Fibroblast of upper back skin (primary cell): ENCODE measurements at places on chromosomes 7 and 10.
A peak's percentile ranks its signal among the peaks of the same experiment; 100 is the strongest.

GRCh38 chr10:114703377-114704107 is 45.5 kb upstream of the ABLIM1 start:
- DNase-seq, result peak; percentile 48

- no peak for DNase-seq
These were observed 29.7 kb downstream of the NUP42 start for GRCh38 chr7:23211589-23211988.

- no peak for DNase-seq
These were observed 23.2 kb upstream of the MALSU1 start for GRCh38 chr7:23275912-23276311.

DNA sequence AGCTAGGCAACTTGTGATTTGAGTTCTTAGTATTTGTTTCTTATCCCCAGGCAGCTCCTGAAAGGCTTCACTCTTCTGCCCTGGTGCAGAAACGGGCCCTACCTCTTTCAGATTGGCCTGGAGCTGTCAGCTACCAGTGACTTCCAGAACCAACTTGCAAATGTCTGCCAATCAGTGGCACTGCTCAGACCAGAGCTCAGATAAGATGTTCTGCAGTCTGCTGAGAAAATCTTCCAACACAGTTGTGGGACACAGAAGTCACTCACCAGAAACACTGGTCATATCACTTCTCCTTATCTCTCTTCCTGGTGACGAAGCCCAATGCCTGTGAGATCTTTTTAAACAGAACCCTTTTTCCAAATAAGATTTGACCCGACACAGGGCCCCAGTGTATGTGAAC is 81.9 kb upstream of the DUSP5 start:
- no peak for DNase-seq

DNA sequence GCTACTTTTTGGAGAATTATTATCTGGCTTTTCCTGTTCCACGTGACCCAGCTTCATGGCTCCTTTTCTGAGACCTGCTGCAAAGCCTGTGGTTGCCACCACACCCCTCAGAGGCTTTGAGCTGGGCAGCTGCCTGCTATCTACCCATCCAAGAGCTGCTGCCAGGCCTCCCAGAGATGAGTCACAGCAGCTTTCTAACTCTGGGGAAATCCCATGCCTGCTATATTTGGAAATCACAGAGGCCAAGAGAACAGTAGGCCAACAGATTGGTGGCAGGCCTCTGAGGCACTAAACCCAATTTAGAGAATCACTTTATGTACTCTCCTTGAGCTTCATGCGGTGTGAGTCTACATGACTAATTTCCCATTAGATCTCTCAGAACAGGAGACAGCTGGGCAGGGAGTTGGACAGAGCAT is 35.2 kb downstream of the SGCE start:
- DNase-seq, result peak; percentile 84

- peak; percentile 52 for DNase-seq
These were observed 11.4 kb downstream of the ATG9B start for GRCh38 chr7:151012911-151013347.

GRCh38 chr7:104836976-104837375 is 177.0 kb upstream of the KMT2E start:
- no peak for DNase-seq

- peak; percentile 10 for DNase-seq
These were observed 40.7 kb downstream of the TARP start for GRCh38 chr7:38232502-38233366.

- DNase-seq, result no peak
These were observed 46.2 kb downstream of the CACUL1 start for GRCh38 chr10:118708571-118708970.

DNA sequence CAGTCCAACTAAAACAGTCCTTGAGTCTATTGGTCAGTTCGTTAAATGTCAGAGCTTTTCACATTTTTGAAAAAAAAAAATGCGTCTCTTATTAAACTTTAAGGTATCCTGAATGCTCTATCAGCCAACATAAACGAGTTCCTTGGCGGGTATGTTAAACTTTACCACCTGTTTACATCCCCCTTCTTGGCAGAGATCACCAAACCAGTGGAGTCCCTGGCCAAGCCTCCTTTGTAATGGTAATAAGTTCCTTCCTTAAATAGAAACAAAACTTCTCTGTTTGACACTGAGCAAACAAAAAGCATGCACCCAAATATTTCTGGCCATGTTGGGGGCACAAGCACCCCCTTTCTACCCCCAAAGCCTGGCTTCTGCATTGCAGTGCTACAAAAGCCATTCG is 3.2 kb downstream of the TRIL start:
- DNase-seq, result no peak

- DNase-seq, result no peak
These were observed 31.4 kb upstream of the PDGFA start for GRCh38 chr7:550881-551614.

GRCh38 chr7:149845257-149845980 is 7.2 kb downstream of the ZNF862 start:
- DNase-seq, result no peak
